ENCODE measurements at places on chromosomes 1 and 21. TPM values are rescaled to one million over a fixed set of nuclear protein-coding genes. Genes with fewer than 3 reads are reported as not detected.

- DNase-seq, result no peak
These were observed 21.9 kb upstream of the PIK3CD start for GRCh38 chr1:9629445-9630201.

GRCh38 chr1:16986113-16986512, 5.7 kb upstream of the MFAP2 start:
- DNase-seq, result no peak

DNA sequence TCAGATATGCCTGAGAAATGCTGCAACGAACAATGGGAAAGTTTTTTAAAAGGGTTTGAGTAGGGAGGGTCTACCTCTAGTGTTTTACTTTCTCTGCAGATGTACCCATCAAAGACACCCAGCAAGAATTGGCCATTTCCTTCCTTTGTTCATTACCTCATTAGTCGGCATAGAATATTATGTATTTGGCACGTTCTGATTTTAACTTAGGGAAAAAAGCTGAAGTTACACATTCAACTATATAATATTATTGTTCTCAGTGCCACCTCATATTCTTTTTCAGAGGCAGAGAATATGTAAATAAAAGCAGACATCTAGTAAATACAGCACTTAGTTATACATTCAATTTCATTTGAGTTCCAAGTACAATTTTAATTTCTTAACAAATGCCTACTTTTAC, 83.7 kb upstream of the PPP2R5A start:
- no peak for DNase-seq

Gene RAB25
- polyA plus RNA-seq, result 65.8 TPM
